Right lobe of liver (tissue), 6 donors: ENCODE measurements at places on chromosomes 13 and 19. TPM values are rescaled to one million over a fixed set of nuclear protein-coding genes. Genes with fewer than 3 reads are reported as not detected.

CEACAM8 gene
- 0.42 TPM for total RNA-seq

ZNF486 gene
- 0.51 TPM for total RNA-seq

- H3K27ac ChIP-seq = peak overlapping the region; percentile 75
- H3K4me1 ChIP-seq = no peaks in the 10 kb centered on the region
- peak overlapping the region; percentile 96 for H3K4me3 ChIP-seq
- no peaks in the 10 kb centered on the region for H3K36me3 ChIP-seq
Observed at GRCh38 chr19:58304748-58305064, 471 bp upstream of the ERVK3-1 start.

DNA sequence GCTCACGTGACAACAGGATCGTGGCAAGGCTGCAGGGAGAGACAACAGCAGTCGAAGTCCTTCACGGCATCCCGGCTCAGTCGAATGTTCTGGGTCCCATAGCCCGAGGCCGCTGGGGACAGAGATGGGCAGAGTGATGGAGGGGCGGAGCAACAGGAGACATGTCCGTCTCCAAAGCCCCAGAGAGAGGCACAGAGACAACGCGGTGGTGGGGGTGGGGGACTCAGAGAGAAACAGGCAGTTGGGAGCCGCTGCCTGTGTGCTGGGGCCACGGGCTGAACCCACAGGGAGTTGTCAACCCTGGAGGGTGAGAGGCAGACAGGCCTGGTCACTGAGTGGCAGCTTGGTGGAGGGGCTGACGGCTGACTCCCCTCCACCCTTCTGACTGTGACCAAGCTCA lies 20.4 kb downstream of the NOSIP start:
- no peak overlapping the region for H3K27ac ChIP-seq
- H3K36me3 ChIP-seq = peaks cover 2% of the 10 kb centered on the region
- no peak for DNase-seq
- no peaks in the 10 kb centered on the region for H3K27me3 ChIP-seq
- no peak overlapping the region for H3K4me3 ChIP-seq

GRCh38 chr13:45205124-45205523 lies 4.3 kb upstream of the KCTD4 start:
- H3K4me3 ChIP-seq = no peak overlapping the region
- H3K27me3 ChIP-seq = no peaks in the 10 kb centered on the region
- H3K4me1 ChIP-seq = no peaks in the 10 kb centered on the region
- H3K27ac ChIP-seq = no peak overlapping the region

AZU1 gene
- total RNA-seq = not detected

DNA sequence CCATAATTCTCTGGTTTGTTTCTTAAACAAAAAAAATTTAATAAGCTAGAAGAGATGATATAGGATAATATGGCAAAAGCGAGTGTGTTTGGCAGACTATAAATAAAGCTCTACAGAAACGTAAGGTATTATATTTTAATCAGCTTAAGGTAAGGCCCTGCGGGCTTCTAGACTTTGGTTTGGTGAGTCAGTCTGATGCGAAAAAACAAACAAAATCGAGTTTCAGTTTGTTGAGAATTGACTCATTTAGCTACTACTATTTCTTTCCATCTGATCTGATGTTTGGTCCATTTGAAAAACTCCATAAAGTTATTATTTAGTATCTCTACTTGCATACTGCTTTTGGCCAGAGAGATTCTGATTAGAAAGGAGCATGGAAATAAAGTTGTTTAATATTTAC lies 138.0 kb downstream of the MIPEP start:
- no peak for DNase-seq
- no peak overlapping the region for H3K4me3 ChIP-seq
- no peaks in the 10 kb centered on the region for H3K36me3 ChIP-seq
- H3K27ac ChIP-seq = no peak overlapping the region
- no peaks in the 10 kb centered on the region for H3K4me1 ChIP-seq
- H3K27me3 ChIP-seq = no peaks in the 10 kb centered on the region

- H3K27me3 ChIP-seq = no peaks in the 10 kb centered on the region
- no peaks in the 10 kb centered on the region for H3K4me1 ChIP-seq
- no peak for DNase-seq
- no peak overlapping the region for H3K4me3 ChIP-seq
Observed at GRCh38 chr19:12448808-12449207, 8.0 kb upstream of the ZNF443 start.

DNA sequence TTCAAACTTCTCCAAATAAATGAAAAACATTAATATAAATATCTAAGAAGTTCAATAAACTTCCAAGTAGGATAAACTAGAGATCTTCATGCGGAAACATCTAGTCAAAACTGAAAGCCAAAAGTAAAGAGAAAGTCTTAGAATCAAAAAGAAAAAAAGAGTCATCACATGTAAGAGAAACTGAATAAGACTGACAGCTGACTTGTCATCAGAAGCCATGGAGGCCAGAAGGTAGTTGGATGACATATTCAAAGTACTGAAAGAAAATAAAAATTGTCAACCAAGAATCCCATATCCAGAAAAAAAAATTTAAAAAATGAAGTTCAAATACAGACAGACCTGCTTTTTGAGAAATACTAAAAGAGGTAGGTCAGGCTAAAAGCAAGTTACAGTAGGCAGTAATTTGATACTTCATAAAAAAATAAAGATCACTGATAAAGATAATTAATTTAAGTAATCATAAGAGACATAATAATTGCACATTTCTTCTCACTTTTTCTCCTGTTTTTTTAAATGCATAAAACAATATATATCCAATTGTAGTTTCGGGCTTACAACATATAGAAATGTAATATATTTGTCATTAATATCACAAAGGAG lies 327.6 kb upstream of the PCDH9 start:
- no peaks in the 10 kb centered on the region for H3K36me3 ChIP-seq
- no peak overlapping the region for H3K4me3 ChIP-seq
- H3K4me1 ChIP-seq = no peaks in the 10 kb centered on the region
- H3K27me3 ChIP-seq = no peaks in the 10 kb centered on the region
- DNase-seq = no peak

DNA sequence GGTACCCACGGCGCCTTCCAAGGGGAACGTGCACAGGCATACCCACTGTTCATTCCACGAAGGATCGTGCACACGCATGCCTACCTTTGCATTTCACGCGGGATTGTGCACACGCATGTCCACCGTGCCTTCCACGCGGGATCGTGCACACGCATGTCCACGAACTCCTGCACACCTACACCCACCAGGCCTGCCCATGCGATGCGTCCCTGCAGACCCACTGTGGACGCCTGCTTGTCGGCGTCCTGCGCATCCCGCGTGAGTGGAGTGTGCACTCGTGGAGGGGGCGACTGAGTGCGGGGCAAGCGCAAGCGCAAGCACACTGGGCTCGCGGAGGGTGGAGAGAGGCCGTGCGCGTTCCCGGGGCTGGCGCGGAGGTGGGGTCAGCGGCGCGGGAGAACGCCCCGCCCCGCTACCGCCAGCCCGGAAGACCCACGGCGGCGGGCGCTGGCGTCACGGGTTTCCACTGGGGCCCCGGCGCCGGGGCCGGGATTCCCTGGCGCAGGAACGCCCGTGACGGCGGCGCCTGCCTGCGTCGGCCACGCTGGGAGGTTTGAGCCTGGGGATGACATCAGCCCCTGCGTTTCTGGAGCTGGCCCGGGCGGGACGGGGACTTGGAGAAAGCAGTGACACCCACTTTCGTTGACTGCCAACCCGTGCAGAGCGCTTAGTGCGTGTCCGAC lies 18.7 kb downstream of the GADD45B start:
- H3K27me3 ChIP-seq = no peaks in the 10 kb centered on the region
- peak overlapping the region; percentile 55 for H3K4me3 ChIP-seq
- no peaks in the 10 kb centered on the region for H3K4me1 ChIP-seq
- H3K27ac ChIP-seq = peak overlapping the region; percentile 56
- peak; percentile 82 for DNase-seq

GRCh38 chr13:21218351-21219035 lies 42.0 kb downstream of the MRPL57 start:
- no peaks in the 10 kb centered on the region for H3K36me3 ChIP-seq
- no peaks in the 10 kb centered on the region for H3K4me1 ChIP-seq
- DNase-seq = no peak
- H3K4me3 ChIP-seq = no peak overlapping the region
- H3K27me3 ChIP-seq = no peaks in the 10 kb centered on the region

RFPL4A gene
- 0.44 TPM for total RNA-seq

GRCh38 chr19:50722201-50723013 lies 757 bp upstream of the CLEC11A start:
- H3K4me3 ChIP-seq = no peak overlapping the region
- H3K36me3 ChIP-seq = no peaks in the 10 kb centered on the region
- no peaks in the 10 kb centered on the region for H3K4me1 ChIP-seq
- no peak overlapping the region for H3K27ac ChIP-seq
- H3K27me3 ChIP-seq = no peaks in the 10 kb centered on the region

DNA sequence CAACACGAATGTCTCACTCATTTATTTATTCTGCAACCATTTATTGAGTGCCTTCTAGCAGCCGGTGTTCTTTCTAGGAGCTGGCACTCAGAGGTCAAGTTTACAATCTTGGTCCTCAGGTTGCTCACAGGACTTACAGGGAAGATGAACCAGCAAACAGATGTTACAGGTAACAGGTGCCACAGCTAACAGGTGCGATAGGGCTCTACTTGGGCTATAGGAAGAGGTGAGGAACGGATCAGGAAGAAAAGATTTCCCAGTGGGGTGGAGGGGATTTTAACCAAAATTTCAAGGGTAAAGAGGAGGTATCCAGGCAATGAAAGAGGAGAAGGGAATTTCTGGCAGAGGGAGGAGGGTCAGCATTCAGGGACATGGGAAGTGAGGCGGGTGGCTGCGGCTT lies 87.3 kb upstream of the FARP1 start:
- no peaks in the 10 kb centered on the region for H3K27me3 ChIP-seq
- no peaks in the 10 kb centered on the region for H3K4me1 ChIP-seq
- H3K27ac ChIP-seq = no peak overlapping the region
- no peak overlapping the region for H3K4me3 ChIP-seq
